ENCODE measurements at places on chromosomes 3 and 15.
A peak's percentile ranks its signal among the peaks of the same experiment; 100 is the strongest.

DNA sequence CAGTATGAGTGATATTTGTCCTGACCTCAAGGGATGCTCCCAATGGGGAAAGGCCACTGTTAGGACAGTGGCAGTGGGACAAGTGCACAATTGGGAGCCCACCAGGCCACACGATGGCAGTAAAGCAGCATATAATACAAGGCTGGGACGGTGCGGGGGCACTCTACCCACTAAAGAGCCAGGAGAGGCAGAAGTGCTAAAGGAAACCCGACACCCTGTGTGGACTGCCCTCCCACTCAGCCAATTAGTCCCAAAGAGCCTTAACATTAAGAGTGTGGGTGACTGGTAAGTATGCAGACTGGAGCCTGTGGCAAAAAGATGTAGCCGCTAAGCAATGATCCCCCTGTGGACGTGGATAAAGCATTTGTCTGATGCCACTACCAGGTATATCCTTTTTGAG is 8.2 kb upstream of the ZNF589 start:
- DNase-seq, result peak; percentile 40

- no peak for DNase-seq
These were observed 398.4 kb upstream of the TBL1XR1 start for GRCh38 chr3:177595530-177596188.

GRCh38 chr15:76343313-76343996 is 6.9 kb downstream of the ISL2 start:
- no peak for DNase-seq

DNA sequence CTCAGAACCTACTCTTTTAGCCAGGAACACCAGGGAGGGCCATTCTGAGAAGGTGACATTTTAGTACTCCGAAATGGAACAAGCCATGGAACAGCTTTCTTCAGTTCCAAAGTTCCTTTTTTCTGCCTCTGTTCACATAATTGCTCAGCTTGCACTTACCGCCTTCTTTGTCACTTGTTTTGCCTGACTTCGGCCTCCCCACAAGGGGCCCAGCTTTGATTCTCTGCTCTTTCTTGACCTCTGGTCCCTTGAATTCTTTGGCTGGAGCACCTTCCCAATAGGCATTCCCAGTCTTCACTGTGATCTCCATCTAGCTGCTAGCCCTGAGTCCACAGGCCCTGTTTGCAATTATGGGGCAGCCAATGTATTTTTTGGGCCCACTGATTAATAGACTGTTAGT is 51.4 kb upstream of the SLC7A14 start:
- no peak for DNase-seq

DNA sequence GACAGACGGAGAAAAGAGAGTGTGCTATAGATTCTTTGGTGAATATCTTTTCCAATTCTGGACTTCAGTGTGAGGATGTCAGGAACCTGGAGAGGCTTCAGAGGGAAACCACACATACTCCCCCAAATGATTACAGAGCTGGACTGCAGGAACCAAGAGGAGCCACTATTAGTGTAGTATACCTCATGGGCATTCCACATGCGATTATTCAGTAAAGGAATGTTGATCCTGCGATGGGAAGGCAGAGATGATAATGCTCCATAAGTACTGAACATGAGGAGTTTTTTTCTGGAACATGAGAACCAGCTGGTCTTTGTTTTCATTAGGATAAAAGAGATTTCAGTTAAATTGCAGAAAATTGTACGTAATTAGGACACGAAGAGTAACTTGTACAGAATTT is 18.7 kb downstream of the STARD9 start:
- DNase-seq, result no peak

DNA sequence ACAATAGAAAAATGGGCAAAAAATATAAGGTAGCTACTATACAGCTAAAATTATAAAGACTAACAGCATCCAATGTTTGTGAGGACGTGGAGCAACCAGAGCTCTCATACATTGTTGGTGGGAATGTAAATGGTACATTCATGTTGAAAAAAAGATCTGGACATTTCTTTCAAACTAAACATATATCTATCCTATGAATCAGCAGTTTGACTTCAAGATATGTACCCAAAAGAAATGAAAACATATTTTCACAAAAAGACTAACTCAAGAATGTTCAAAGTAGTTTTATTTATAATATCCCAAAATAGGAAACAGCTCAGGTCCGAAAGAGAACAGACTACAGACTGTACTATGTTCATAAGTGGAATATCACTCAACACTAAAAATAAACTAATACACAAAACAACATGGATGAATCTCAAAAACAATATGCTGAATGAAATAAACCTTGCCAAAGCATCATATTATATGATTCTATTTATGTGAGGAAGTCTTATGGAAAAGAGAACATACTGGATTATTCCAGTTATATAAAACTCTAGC is 8.8 kb upstream of the TTBK2 start:
- DNase-seq, result no peak

- no peak for DNase-seq
These were observed 4.4 kb upstream of the CD200R1 start for GRCh38 chr3:112979244-112979832.

- DNase-seq, result no peak
These were observed 60.4 kb upstream of the KCNAB1 start for GRCh38 chr3:156059950-156060501.

DNA sequence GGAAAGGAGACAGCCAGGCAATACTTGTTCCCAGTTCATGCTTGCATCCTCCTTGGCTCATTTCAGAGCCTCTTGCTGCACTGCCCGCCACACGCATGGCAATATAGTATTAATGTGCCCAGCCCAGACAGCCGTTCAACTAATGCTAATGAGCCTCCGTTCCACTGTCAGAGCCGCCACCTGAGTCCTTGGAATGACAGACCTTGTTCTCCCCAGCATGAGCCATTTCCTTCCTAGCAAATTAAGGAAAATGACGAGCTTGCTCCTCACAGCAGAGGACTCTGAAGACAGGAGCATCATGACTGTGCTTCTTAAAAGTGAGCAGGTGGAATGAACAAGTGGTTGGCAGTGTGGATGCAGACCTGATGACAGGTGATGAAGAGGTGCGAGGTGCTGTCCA is 10.8 kb upstream of the LRRC15 start:
- no peak for DNase-seq

- no peak for DNase-seq
These were observed 152.3 kb downstream of the IGF1R start for GRCh38 chr15:98800437-98801233.

DNA sequence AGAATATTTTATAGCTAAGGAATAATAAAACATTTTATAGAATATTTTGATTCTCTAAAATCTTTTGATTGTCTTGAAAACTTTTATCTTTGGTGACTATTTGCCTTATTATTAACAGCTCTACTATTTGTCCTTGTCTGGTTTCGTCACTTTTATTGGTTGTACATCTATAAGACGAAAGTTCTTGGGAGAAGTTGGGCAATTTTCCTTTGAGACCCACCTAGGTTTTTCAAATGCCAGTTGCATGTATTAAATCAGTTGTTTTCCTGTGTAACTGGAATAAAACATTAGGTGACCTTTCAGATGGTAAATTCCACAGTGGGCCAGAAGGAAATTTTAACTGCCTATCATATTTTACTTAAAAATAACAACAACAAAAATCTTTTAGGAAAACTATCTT is 1245.7 kb downstream of the SI start:
- DNase-seq, result no peak

DNA sequence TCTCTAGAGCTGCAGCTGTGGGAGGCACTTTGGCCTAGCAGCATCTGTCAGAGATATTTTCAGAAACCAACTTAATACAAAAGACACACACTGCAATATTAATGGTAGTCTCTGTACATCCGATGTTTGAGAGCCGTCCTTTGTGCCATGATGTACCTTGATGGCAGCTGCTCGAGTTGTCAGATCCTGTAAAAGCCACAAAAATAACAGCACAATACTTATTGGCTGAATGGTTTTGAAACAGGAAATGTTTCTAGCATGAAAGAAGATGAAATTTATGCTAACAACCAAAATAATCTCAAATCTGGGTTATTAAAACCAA is 445.5 kb upstream of the TBL1XR1 start:
- DNase-seq, result no peak

DNA sequence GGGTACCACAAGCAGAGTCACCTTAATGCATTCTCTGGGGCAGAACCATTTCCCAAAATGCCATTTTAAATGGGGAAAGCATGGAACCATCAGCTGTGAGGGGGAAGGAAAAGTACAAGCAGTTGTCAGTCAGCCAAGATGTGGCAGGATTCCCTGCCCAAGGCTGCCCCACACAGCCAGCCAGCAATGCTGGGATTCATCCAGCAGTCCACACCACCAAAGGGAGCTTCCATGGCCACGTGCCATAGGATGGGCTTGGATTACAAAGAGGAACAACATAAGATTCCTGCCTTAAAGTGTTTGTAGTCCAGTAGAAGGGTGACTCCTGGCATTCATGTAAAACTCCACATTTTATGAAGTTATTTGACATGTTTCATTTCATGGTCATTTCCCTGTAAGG is 233.3 kb downstream of the SHOX2 start:
- DNase-seq, result no peak

GRCh38 chr15:35481992-35482391 is 64.0 kb downstream of the DPH6 start:
- DNase-seq, result no peak

DNA sequence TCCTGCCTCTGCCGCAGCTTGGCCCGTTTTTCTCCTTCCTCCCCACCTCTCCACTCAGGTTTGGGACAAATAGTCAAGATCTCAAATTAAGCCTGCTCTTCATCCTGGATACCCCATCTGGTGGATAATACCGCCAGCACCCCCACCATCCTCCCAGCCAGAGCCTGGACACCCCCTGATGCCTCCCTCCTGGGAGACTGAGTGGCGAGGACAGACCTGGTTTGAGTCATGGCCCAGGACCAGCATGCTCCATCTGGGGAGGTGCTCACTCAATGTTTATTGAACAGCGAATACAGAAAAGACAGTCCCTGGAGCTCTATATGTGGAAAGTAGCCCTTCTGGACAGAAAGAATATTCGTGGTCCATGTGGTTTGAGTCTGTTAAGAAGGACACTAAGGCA is 23.3 kb downstream of the CTSH start:
- DNase-seq, result no peak

DNA sequence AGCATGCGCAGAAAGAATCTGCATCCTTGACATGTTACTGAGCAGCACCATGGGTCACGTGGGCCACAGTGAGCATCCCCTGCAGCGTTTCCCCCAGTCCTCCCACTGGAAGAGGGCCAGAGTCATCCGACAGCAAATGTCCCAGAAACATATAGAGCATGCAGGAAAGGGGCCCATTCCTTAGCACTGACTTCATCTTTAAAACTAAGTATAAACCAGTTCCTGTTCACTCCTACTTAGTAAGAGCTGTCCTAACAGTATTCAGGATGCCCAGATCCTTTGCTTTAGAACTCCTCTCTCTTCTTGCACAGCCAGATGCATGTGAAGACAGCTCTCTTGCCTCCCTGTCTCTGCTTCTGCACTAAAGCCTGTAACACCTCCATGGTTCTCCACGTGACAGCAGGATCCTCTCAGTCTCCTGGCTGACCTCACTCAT is 79.3 kb upstream of the OXTR start:
- no peak for DNase-seq

GRCh38 chr3:67619991-67620390 is 34.4 kb downstream of the SUCLG2 start:
- no peak for DNase-seq

DNA sequence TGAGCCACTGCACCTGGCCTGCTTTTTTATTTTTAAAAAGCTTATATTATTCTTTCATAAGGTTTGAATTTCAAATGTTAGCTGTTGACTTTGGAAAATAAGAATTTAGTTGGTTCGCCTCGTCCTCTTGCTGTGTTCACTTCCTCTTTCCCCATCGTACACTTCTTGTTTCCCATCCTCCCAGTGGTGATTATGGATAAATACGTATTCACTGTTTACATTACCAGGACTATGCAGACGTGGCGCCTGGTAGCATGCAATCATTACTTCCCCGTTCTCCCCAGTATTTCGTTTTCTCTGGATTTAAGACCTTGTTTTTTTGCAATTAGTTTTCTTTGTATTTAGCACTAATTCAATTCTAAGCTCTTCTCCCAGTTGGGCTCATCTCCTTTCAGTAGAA is 70.1 kb downstream of the LMLN start:
- no peak for DNase-seq

DNA sequence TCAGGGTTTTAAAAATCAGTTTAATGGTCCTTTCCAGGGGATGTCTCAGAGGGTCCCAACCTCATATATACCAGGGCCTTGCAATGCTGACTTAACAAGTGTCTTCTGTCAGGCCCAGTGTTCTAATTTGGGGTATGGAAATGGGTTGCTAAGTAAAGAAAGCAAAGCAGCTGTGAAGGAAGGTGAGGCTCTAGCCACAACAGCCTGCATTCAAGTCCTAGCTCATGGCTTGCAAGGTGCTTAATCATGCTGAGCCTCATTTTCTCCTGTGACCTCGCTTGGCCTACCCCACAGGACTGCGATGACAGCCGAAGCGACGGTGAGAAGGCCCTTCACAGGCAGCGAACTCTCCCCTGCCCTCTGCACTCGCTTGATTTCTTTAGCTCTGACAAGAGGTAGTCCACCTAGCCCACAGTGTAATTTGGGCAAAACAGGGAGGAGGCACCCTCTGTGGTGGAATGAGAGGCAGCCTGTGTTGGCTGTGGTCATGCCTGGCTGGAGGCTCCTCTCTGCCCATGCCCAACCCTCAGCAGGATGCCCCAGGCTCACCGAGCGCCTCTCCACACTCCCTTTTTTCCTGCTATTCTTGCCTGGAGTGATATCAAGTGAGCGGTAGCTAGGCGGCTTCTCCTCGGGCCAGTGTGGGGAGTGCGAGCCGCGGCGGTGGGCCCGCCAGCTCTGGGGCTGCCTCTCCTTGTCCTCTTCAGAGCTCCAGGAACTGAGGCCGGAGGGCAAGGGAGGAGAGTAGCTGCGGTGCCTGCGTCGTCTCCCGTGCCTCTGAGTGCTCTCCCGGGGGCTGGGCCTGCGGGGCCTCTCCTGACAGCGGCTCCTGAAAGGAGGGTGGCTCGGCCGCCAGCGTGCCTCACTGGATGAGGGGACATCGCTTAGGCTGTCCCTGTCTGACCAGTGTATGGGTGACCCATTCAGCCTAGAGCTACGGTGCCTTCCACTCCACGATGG is 29.2 kb downstream of the ILDR1 start:
- no peak for DNase-seq

GRCh38 chr15:45225506-45226273 is 26.3 kb upstream of the SLC28A2 start:
- no peak for DNase-seq

DNA sequence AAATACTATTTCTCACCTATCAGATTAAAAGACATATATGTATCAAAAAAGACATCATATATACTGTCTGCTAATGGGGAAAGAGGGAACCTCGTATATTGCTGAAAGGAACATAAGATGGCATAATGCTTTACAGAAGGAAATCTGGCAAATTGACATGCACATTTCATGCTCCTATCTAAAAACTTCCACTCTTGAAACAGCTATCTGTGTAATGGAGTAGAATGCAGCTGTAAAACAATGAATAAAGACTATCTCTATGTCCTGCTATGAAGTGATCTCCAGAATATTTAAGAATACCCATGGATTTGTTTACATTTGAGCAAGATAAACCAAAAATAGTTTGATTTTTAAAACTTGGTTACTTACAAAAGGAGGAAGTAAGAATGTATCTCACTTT is 107.4 kb downstream of the TBL1XR1 start:
- no peak for DNase-seq

GRCh38 chr15:60162968-60163355 is 158.9 kb downstream of the FOXB1 start:
- no peak for DNase-seq

GRCh38 chr3:9013782-9014563 is 50.7 kb upstream of the RAD18 start:
- no peak for DNase-seq
